Diencephalon (tissue), 1 donor: ENCODE measurements at places on chromosomes 1 and 21. TPM values are rescaled to one million over a fixed set of nuclear protein-coding genes. Genes with fewer than 3 reads are reported as not detected.

Gene ZNF691
- total RNA-seq: 7.4 TPM

Gene TACSTD2
- 0.23 TPM for total RNA-seq

Gene CGN
- 3.2 TPM for total RNA-seq

Gene NECTIN4
- not detected for total RNA-seq

Gene TNFRSF4
- not detected for total RNA-seq

Gene LRRC38
- 0.46 TPM for total RNA-seq

Gene SLAMF1
- not detected for total RNA-seq

Gene PHF13
- 15.0 TPM for total RNA-seq

Gene SLAMF8
- not detected for total RNA-seq

Gene KRTAP6-1
- not detected for total RNA-seq

Gene ECM1
- 1.6 TPM for total RNA-seq

Gene COL6A1
- total RNA-seq: 65.0 TPM

Gene ZBTB40
- 11.5 TPM for total RNA-seq

Gene JUN
- total RNA-seq: 69.9 TPM

Gene RNPC3
- total RNA-seq: 26.5 TPM

Gene STYXL2
- total RNA-seq: 0.69 TPM

Gene CDA
- total RNA-seq: not detected

Gene FCN3
- total RNA-seq: not detected

Gene PADI2
- total RNA-seq: 3.5 TPM

Gene DEPDC1
- 5.1 TPM for total RNA-seq

Gene OR14K1
- not detected for total RNA-seq

Gene DNAJC6
- 220 TPM for total RNA-seq

Gene FNDC5
- 30.2 TPM for total RNA-seq

Gene CD101
- 1.6 TPM for total RNA-seq

Gene KRTAP19-3
- not detected for total RNA-seq

Gene TPTE
- total RNA-seq: not detected

Gene CNTN2
- total RNA-seq: 37.6 TPM

Gene TP73
- 0.92 TPM for total RNA-seq

Gene FAM177B
- 0.23 TPM for total RNA-seq

Gene PCSK9
- total RNA-seq: 0.23 TPM

Gene OR2T2
- total RNA-seq: not detected

Gene ITPKB
- 20.3 TPM for total RNA-seq

Gene MYOCOS
- total RNA-seq: not detected

Gene EDEM3
- 79.4 TPM for total RNA-seq

Gene OVAAL
- total RNA-seq: not detected

Gene SAMD11
- total RNA-seq: 4.4 TPM

Gene DNALI1
- total RNA-seq: 10.6 TPM

Gene NR1I3
- not detected for total RNA-seq

Gene FALEC
- 0.92 TPM for total RNA-seq

Gene HPCA
- total RNA-seq: 83.5 TPM

Gene GRIK1
- 41.8 TPM for total RNA-seq

Gene PRDM15
- 7.2 TPM for total RNA-seq

Gene ITGB2
- total RNA-seq: 15.0 TPM

Gene INSRR
- 0.46 TPM for total RNA-seq

Gene HRNR
- total RNA-seq: not detected

Gene IVL
- total RNA-seq: not detected

Gene HSD3B1
- not detected for total RNA-seq

Gene SPRR2G
- total RNA-seq: not detected

Gene PTGER3
- 22.1 TPM for total RNA-seq

Gene LCA5L
- 1.2 TPM for total RNA-seq

Gene NOL9
- 33.7 TPM for total RNA-seq

Gene VSIG8
- total RNA-seq: not detected
